ENCODE measurements at places on chromosomes 7 and 10.

GRCh38 chr7:86908948-86909347 is 150.5 kb downstream of the ELAPOR2 start:
- no peak for DNase-seq

DNA sequence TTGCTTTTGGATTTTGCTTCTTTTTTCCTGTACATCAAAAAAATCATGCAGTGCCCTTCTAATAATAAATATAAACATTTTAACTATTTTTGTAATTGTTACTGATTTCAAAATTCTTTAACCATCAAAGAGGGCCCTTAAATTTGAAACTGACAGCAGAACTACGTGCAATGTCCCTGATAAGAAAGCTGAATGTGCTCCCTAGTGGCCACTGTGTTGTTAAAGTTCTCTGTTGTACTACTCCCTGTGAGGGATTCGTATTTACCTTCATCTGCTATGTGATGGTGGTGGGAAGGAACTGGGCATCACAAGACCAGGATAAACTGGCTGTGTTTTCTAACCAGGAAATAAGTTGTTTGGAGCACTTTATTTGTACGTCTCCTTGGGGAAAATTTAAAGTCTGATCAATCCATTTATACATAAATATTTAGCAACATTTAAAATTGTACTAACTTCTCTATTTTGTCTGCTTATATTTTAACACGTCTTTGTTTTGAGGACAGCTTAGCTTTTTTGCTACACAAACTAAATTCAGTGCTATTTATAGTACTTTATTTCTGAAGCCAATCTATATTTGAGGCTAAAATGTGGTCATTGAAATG is 322.4 kb downstream of the HGF start:
- DNase-seq, result peak; percentile 31

GRCh38 chr10:104333032-104333727 is 5.1 kb downstream of the ITPRIP start:
- no peak for DNase-seq

DNA sequence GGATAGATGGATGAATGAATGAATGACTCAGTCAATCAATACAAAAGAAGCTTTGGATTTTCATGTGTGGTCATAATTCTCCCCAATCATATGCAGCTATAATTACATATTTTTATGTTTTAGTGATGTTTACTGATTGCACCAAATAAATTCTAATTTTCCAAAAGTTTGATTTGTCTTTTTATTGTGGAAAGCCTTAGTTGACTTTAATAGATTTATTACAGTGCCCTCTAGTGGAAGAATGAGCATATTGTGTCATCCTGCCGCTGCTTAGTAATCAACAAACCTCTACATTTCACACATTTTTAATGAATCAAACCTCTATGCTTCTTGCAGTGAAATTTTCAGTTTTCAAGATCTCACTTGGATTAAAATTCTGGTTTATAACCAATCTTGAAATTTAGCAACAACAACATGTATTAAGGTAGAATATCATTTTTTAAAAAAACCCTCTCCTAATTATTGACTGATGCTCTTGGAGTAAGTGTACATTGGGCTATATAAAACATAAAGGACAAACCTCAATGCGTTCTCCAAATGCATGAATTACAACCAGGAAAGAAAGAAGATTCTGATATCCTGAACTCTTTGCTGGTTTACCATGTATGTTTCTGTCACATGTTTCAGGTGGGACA is 55.6 kb upstream of the PNLIP start:
- peak; percentile 3 for DNase-seq

GRCh38 chr10:122249303-122249850 is 21.7 kb upstream of the BTBD16 start:
- no peak for DNase-seq

- DNase-seq, result no peak
These were observed 84.8 kb upstream of the ASAH2 start for GRCh38 chr10:50336140-50336539.

GRCh38 chr7:80359476-80359875 is 152.4 kb downstream of the GNAT3 start:
- DNase-seq, result no peak

DNA sequence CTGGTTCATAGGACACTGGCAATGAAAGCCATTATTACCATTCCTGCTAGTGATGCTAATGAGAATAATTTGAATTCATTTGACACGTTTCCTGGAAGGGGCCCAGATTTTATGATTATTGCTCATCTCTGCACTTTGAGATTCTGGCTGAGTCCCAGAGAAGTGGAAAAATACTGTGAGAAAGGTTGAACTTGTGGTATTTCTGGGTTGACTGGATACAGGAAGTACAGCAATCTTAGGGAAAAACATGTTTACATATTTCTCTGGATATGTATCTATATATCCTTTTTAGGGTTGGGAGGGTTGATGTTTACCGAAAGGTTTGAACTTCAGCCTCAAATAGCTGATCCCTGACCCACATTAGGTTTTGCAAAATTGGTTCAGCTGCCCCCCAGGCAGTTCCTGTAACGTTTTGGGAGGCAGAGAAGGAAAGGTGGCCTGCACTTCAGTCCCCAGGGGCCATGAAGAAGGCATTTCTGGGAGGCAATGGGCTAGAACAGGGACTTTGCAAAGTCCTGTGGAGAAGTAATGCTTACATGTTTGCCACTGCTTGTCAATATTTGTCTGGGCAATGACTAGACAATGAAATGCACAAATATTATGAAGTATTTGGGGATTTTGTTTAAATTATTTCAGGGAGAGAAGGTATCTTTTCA is 253.7 kb upstream of the PITRM1 start:
- DNase-seq, result no peak

- no peak for DNase-seq
These were observed 14.3 kb downstream of the TES start for GRCh38 chr7:116224492-116225098.

DNA sequence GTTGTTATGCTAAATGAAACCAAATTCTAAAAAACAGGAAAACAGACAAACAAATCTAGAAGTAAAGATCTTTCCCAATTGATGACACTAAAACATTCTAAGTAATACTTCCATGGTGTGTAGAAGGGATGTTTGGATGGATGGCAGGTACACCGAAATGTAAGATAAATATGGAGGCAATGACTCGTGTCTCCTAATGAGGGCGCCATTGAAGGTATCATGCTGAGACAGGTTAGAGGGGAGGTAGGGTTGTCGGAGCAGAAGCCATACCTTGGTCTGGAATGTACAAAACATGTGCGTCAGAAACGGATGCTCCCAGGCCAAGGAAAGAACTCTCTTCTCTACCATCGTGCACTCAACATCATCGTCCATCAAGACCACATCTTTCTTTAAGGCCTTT is 101.4 kb downstream of the PRKCQ start:
- DNase-seq, result no peak

DNA sequence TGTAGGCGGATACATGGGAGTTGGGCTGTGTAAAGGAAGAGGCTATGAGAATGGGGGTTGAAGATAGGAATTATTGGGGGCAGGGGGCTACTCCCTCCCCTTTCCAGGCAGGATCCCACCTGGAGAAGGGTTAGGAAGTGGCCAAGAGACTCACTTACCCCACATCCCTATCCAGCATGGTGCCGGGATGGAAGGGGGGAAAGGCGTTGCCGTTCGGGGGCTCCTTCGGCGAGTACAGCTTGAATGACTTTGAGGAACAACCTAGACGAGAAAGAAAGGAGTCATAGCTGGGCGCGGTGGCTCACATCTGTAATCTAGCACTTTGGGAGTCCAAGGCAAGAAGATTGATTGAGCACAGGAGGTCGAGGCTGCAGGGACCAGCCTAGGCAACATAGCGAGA is 8.9 kb downstream of the LDB1 start:
- DNase-seq, result no peak

DNA sequence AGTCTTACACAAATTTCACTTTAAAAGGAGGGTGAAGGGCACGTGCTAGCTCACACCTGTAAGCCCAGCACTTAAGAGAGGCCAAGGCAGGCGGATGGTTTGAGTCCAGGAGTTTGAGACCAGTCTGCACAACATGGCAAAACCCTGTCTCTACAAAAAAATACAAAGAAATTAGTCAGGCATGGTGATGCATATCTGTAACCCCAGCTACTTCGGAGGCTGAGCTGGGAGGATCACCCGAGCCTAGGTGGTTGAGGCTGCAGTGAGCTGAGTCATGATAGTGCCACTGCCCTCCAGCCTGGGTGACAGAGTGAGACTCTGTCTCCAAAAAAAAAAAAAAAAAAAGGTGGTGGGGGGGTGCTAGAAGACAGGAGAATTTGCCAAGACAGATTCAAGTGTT is 237.3 kb upstream of the KLF14 start:
- DNase-seq, result no peak

GRCh38 chr10:67852761-67853160 is 14.8 kb upstream of the DNAJC12 start:
- no peak for DNase-seq

- no peak for DNase-seq
These were observed 175.2 kb upstream of the TCF7L2 start for GRCh38 chr10:112774798-112775197.

DNA sequence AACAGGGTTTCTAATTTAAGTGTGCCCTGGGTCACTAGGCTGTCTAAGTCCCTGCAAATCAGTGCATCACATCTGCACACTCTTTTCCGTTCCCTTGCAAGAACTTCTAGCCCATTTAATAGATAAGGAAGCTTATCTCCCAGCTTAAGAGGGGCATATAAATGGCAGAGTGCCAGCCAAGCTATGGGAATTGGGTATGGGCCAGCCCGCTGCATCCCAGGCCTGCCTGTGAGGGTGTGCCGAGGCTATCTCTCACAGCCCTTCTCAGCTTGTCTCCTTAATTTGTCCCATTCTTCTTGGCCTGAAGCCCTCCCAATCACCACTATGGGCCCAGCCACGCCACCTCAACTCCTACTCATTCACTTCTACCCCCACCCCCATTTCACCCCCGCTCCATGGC is 14.7 kb downstream of the AQP1 start:
- DNase-seq, result no peak

GRCh38 chr7:5421714-5422395 is 1.8 kb downstream of the TNRC18 start:
- DNase-seq, result no peak

DNA sequence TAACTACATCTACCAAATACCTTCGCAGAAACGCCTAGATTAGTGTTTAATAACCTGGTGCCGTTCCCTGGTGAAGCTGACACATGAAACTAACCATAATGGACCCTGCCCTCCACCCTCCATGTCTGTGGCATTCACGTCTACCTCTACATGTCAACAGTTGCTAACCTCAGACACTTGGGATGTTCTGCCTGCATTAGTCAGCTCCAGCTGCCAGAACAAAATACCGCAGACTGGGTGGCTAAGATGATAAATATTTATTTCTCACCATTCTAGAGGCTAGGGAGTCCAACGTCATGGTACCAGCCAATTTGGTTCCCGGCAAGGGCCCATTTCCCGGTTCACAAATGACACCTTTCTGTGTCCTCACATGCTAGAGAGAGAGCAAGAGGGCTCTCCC is 118.5 kb upstream of the CHST15 start:
- no peak for DNase-seq

- DNase-seq, result no peak
These were observed 103.0 kb downstream of the RNF216 start for GRCh38 chr7:5678295-5679047.

GRCh38 chr7:134431815-134432214 is 27.1 kb downstream of the AKR1B1 start:
- DNase-seq, result no peak

DNA sequence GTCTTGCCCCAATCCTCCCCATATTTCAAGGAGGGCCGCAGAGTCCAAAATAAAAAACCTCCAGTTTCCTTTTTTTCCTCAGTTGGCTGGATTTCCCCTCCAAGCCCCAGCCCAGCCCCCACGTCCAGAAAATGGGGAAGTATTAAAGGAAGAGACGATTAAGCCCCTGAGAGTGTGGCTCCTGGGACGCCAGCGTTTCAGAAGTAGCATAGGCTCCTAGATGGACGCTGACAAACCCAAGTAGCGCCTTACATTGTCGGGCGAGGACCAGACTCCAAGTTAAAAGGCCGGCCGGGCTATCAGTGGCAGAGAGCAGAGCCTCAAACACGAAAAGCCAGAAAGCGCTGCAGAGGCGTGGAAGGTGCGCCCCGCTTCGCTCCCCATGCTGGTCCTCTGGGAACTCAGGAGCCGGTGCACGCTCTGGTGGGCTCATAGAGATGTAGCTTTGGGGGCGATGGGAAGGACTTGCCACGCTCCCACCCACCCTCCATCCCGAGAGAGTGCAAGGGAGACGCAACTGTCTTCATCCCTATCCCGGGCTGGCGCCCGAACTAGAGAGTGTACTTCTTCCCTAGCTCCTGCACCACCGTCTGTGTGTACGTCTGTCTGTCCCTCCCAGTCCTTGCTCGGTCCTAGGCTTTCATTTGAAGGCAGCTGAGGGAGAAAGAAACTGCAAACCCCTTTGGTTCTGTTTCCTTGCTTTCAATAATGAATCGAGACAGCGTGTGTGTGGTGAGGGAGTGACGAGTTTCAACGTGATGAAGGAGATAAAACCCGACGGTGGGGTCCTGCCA is 6.3 kb upstream of the EMX2 start:
- no peak for DNase-seq

- no peak for DNase-seq
These were observed 26.4 kb downstream of the ANXA8 start for GRCh38 chr10:47457528-47457820.

GRCh38 chr7:82012453-82012852 is 242.6 kb upstream of the HGF start:
- DNase-seq, result no peak

DNA sequence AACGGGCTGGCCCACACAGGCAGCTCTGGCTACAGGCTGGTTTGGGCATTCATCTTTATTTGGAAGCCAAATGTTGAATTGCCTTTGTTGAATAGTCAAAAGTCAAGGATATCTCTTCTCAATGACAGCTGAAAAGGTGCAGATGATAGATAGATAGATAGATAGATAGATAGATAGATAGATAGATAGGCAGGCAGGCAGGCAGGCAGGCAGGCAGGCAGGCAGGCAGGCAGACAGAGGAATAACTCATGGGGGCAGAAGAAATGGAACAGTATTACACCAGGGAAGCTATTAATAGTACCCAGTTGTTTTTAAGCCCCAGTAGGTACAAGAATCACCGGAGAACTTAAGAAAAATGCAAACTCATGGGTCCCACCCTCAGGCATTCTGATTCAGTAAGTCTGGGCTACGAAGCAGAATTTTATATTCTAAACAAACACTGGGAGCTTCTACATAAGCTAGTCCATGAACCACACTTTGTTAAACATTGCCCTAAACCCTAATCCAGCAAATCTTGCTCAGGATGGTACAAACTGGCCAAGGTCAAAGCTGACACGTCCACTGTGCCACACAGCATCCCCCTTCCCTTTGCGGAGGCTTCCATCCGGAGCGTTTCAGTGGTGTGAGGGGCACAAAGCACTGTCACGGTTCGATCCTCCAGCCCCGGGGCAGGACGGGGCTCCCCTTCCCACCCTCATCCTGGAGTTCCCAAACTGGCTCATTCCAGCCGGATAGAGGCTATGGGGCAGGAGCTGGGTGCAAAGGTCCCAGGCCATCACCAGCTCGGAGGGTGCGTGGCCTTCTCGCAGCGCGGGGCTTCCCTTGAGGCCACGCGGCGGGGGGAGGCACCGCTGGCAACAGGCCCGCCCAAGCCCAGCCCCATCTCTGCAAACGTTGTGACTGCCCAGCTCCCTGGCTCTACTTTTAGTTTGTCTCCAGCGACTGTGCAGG is 6.7 kb downstream of the PRKAG2 start:
- no peak for DNase-seq
